ENCODE measurements at places on chromosomes 1 and 21.
A peak's percentile ranks its signal among the peaks of the same experiment; 100 is the strongest.

- H3K4me3 ChIP-seq = no peak overlapping the region
- no peaks in the 10 kb centered on the region for H3K36me3 ChIP-seq
- peaks cover 11% of the 10 kb centered on the region for H3K4me1 ChIP-seq
- no peaks in the 10 kb centered on the region for H3K27me3 ChIP-seq
- H3K27ac ChIP-seq = no peak overlapping the region
These were observed 107.5 kb upstream of the RUNX1 start for GRCh38 chr21:35156293-35157278.

- no peak for DNase-seq
- no peaks in the 10 kb centered on the region for H3K36me3 ChIP-seq
- H3K27me3 ChIP-seq = no peaks in the 10 kb centered on the region
- H3K27ac ChIP-seq = no peak overlapping the region
These were observed 127.5 kb upstream of the SOD1 start for GRCh38 chr21:31531967-31532366.

DNA sequence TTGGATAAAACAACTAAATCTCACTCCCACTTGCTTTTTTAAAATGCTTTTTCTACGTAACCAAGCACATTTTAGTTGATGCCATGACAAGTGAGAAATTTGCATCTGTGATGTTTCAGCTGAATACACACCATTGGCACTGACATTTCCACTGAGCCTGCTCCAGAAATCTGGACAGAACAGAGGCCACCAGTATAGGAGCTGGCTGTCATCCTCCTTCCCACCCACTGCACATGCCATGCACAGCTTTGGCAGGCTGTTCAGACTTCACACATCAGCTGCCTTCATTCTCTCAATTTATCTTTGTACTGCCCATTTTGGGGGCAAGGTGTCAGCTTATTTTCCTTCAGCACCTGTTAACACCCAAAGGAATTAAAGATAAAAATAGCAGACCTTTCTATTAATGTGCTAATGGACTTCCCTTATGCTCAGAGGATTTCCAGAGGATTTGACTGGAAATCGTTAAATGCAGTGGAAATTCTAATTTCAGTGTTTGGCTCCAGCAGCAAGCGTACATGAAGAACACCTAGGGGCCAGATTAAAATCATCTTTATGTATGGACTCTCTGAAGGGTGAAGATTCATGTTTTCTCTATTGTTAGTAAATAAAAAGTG, 12.9 kb upstream of the PODN start:
- no peak for DNase-seq
- H3K4me3 ChIP-seq = no peak overlapping the region
- H3K27me3 ChIP-seq = no peaks in the 10 kb centered on the region
- H3K4me1 ChIP-seq = peaks cover 6% of the 10 kb centered on the region
- peaks cover 5% of the 10 kb centered on the region for H3K36me3 ChIP-seq

DNA sequence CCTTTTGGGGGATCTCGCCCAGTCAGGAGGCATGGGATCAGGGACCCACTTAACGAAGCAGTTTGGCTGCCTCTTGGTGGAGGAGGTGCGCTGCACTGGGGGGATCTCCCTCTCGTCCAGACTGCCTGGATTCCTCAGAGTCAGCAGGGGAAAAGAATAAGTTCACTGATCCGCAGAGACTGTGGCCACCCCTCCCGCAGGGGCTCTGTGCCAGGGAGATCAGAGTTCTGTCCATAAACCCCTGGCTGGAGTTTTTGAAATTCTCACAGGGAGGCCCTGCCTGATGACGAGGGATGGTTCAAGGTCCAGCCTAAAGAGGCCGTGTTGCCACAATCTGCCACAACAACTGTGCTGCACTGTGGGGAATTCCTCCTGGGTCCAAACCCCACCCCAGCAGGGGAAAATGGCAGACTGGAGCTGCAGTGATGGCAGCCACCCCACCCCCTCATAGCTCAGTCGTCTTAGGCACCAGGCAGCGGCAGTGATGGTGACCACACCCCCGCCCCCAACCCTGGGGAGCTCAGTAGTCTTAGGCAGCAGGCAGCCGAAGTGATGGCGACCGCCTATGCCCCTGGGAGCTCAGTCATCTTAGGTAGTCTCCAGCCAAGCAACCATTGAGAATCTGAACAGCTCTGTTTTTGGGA, 273.8 kb upstream of the USP25 start:
- no peak overlapping the region for H3K4me3 ChIP-seq
- H3K4me1 ChIP-seq = no peaks in the 10 kb centered on the region
- peak; percentile 38 for DNase-seq
- no peak overlapping the region for H3K27ac ChIP-seq
- no peaks in the 10 kb centered on the region for H3K36me3 ChIP-seq
- no peaks in the 10 kb centered on the region for H3K27me3 ChIP-seq

DNA sequence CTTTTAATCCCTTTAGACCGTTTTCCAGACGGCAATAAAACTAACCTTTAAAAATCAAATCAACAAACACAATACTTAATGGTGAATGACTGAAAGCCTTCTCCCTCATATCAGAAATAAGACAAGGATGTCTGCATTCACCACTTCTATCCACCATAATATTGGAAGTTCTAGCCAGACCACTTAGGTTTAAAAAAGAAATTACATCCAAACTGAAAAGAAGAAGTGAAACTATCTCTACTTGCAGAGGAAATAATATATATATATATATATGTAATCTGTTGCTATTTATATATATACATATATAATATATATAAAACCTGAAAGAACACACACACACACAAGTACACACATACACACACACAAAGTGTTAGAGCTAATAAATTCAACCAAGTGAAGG, 100.4 kb downstream of the BRINP3 start:
- H3K4me3 ChIP-seq = no peak overlapping the region
- DNase-seq = no peak
- H3K27me3 ChIP-seq = peaks cover 3% of the 10 kb centered on the region
- H3K4me1 ChIP-seq = no peaks in the 10 kb centered on the region

- DNase-seq = no peak
- no peaks in the 10 kb centered on the region for H3K36me3 ChIP-seq
- H3K27me3 ChIP-seq = no peaks in the 10 kb centered on the region
- H3K27ac ChIP-seq = peak overlapping the region; percentile 50
- H3K4me1 ChIP-seq = peaks cover 8% of the 10 kb centered on the region
These were observed 151.0 kb downstream of the CDC7 start for GRCh38 chr1:91651661-91652071.

DNA sequence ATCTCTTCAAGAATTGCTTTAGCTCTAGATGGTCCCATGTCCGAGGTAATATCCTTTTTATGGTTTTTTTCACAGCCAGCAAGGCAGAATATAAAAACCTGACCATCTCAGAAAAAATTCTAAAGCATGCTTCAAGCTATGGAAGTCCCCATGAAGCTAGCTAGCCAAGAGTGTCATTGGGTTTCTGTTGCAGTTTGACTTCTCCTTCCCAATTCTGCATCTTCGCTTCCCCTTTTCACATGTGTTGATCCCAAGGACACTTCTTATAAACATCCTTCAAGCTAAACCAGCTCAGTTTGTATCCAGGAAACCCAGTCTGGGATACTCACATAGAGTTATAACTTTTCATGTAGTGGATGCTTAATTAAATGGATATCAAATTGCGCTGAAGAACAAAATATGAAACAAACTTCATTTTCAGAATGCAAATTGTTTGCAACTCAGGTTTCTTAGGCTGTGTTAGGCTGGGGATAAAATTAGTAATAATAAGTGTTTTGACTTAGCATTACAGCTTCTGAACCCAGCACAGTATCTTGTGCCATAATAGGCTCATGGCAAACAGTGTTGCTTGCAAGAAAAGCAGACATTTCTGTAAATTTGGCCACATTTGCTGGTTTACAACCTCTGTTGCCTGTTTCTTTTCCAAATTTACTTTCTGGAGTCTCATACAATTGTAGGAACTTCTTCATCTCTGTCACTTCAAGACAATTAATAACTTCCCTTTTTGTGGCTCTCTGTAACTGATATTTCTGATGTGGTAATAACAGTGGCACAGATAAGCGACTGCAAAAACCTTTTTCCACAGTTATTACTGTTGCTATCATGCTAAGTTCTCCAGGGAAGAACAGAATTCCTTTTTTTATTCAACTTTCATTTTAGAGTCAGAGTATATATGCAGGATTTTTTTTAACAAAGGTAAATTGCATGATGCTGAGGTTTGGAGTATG, 53.2 kb downstream of the NCAM2 start:
- DNase-seq = no peak
- no peaks in the 10 kb centered on the region for H3K36me3 ChIP-seq
- H3K4me1 ChIP-seq = no peaks in the 10 kb centered on the region
- peaks cover 18% of the 10 kb centered on the region for H3K27me3 ChIP-seq
- H3K4me3 ChIP-seq = no peak overlapping the region

DNA sequence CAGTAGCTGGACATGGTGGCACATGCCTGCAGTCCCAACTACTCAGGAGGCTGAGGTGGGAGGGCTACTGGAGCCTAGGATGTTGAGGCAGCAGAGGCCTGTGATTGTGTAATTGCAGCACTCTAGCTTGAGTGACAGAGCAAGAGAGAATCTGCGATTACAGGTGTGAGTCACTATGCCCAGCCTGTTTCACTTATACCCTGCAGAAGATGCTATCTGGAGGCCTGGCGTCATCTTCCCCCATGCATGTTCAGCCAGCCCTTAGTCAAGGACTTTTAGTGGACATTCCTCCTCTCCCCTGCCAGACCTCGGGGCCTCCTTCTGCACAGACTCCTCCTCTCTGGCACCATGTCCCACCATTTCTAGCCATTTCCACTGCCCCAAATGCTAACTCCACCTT, 36.3 kb upstream of the RCC2 start:
- H3K36me3 ChIP-seq = no peaks in the 10 kb centered on the region
- DNase-seq = peak; percentile 75
- H3K4me1 ChIP-seq = peaks cover 9% of the 10 kb centered on the region
- H3K4me3 ChIP-seq = no peak overlapping the region

GRCh38 chr21:44440241-44441040, 14.9 kb upstream of the LRRC3 start:
- no peak overlapping the region for H3K27ac ChIP-seq
- no peak overlapping the region for H3K4me3 ChIP-seq
- no peaks in the 10 kb centered on the region for H3K36me3 ChIP-seq
- H3K4me1 ChIP-seq = no peaks in the 10 kb centered on the region
- DNase-seq = peak; percentile 51
- H3K27me3 ChIP-seq = peaks cover 5% of the 10 kb centered on the region

GRCh38 chr1:110620686-110621085, 14.5 kb upstream of the KCNA2 start:
- no peaks in the 10 kb centered on the region for H3K36me3 ChIP-seq
- peaks cover 32% of the 10 kb centered on the region for H3K27me3 ChIP-seq
- H3K4me3 ChIP-seq = no peak overlapping the region
- no peak overlapping the region for H3K27ac ChIP-seq
- DNase-seq = no peak
- no peaks in the 10 kb centered on the region for H3K4me1 ChIP-seq

- no peaks in the 10 kb centered on the region for H3K36me3 ChIP-seq
- H3K4me1 ChIP-seq = no peaks in the 10 kb centered on the region
- DNase-seq = no peak
- H3K27ac ChIP-seq = no peak overlapping the region
These were observed 40.6 kb upstream of the CYP2J2 start for GRCh38 chr1:59967141-59967697.

GRCh38 chr1:181136738-181137122, 48.2 kb downstream of the IER5 start:
- no peaks in the 10 kb centered on the region for H3K27me3 ChIP-seq
- peaks cover 56% of the 10 kb centered on the region for H3K4me1 ChIP-seq
- H3K4me3 ChIP-seq = no peak overlapping the region
- H3K36me3 ChIP-seq = no peaks in the 10 kb centered on the region
- H3K27ac ChIP-seq = peak overlapping the region; percentile 93

GRCh38 chr1:36845802-36846201, 188.5 kb downstream of the GRIK3 start:
- no peaks in the 10 kb centered on the region for H3K4me1 ChIP-seq
- H3K27ac ChIP-seq = no peak overlapping the region
- DNase-seq = no peak

- no peak for DNase-seq
- H3K27me3 ChIP-seq = peaks cover 4% of the 10 kb centered on the region
- H3K4me1 ChIP-seq = no peaks in the 10 kb centered on the region
- H3K27ac ChIP-seq = no peak overlapping the region
- no peaks in the 10 kb centered on the region for H3K36me3 ChIP-seq
- no peak overlapping the region for H3K4me3 ChIP-seq
These were observed 18.4 kb downstream of the LORICRIN start for GRCh38 chr1:153277852-153278251.

DNA sequence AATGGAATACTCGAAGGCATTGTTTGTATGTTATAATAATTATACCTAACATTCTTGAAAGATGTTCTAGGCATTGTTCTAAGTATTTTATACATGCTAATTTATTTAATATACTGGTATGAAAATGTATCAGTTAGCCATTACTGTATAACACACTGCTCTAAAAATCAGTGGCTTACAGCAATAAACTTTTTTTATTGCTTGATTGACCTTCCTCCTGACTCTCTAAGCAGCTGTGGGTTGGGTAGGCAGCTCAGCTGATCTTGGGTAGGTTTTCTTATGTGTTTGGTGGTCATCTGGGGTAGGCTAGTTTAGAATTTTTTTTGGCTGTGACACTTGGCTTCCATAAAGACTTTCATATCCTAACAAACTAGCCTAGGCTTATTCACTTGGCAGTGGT, 100.2 kb upstream of the SYT6 start:
- DNase-seq = no peak
- no peak overlapping the region for H3K27ac ChIP-seq
- H3K27me3 ChIP-seq = no peaks in the 10 kb centered on the region
- no peaks in the 10 kb centered on the region for H3K36me3 ChIP-seq

GRCh38 chr1:199759268-199759730, 268.2 kb upstream of the NR5A2 start:
- no peak for DNase-seq
- H3K36me3 ChIP-seq = no peaks in the 10 kb centered on the region
- peak overlapping the region; percentile 95 for H3K27ac ChIP-seq
- no peaks in the 10 kb centered on the region for H3K27me3 ChIP-seq

- H3K4me1 ChIP-seq = no peaks in the 10 kb centered on the region
- no peak overlapping the region for H3K27ac ChIP-seq
- DNase-seq = no peak
- H3K36me3 ChIP-seq = 0 out of 2 replicates have a peak, but pooled peaks cover 3% of the 10 kb centered on the region
- H3K4me3 ChIP-seq = no peak overlapping the region
- no peaks in the 10 kb centered on the region for H3K27me3 ChIP-seq
These were observed 19.2 kb downstream of the SLC19A2 start for GRCh38 chr1:169466259-169467230.

DNA sequence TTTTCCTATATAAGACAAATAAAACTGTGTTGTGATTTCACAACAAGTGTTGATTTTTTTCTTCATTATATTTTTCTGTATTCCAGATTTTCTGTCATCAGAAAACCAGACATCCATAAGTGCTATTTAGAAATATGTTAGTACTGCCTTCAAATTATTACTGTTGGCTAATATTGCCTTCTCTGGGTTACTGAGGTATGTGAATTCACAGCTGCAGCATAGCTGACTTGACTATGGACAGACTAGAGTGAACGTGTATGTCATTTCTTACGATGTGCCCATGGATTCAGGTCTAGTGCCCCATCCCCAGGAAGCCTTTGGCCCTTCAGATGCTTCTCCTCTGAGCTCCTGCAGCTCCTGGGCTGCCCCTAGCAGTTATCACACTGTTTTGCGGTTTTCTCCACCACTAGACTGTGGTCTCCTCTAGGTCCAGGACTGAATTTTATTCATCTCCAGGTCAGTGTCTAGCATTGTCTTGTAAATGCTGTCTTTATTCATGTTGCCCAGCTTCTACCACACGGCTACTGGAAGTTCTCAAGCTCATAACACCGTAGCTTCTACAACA, 118.5 kb downstream of the FGGY start:
- no peak overlapping the region for H3K4me3 ChIP-seq
- H3K27ac ChIP-seq = no peak overlapping the region
- H3K27me3 ChIP-seq = no peaks in the 10 kb centered on the region
- no peaks in the 10 kb centered on the region for H3K4me1 ChIP-seq
- H3K36me3 ChIP-seq = no peaks in the 10 kb centered on the region

GRCh38 chr21:34795548-34796180, 126.9 kb downstream of the CLIC6 start:
- H3K36me3 ChIP-seq = peaks cover 81% of the 10 kb centered on the region
- H3K4me3 ChIP-seq = no peak overlapping the region

- no peaks in the 10 kb centered on the region for H3K27me3 ChIP-seq
- no peak overlapping the region for H3K27ac ChIP-seq
- no peak for DNase-seq
- H3K4me1 ChIP-seq = no peaks in the 10 kb centered on the region
These were observed 11.7 kb upstream of the C2CD2 start for GRCh38 chr21:41965461-41966013.
